ENCODE measurements at places on chromosomes 2 and 18.
A peak's percentile ranks its signal among the peaks of the same experiment; 100 is the strongest.

- DNase-seq = no peak
These were observed 83.6 kb upstream of the BCL2L11 start for GRCh38 chr2:111037128-111037527.

DNA sequence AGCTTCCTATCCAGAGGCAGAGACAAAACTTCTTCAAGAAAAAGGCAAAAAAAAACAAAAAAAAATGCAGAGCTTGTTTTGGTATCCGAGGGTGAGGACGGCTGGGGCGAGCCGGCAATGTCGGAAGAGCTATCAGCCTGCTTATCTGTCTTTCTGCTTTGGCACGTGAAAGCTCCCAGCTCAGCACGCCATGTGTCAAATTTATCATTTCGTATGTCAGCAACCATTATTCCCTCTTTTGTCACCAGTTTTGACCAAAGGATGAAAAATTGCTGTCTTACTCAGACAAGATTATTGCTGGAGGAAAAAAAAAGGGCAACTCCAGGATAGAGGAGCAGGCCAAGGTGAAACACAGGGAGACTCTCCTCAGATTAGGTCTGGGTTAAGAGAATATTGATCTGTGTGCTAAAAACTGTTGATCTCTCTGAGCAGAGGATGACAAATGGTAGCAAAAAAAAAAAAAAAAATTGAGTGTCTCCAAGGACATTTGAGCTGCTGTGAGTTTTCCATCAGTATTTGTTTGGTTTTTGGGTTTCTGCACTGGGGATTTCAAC is 532.0 kb upstream of the POU3F3 start:
- DNase-seq = no peak

DNA sequence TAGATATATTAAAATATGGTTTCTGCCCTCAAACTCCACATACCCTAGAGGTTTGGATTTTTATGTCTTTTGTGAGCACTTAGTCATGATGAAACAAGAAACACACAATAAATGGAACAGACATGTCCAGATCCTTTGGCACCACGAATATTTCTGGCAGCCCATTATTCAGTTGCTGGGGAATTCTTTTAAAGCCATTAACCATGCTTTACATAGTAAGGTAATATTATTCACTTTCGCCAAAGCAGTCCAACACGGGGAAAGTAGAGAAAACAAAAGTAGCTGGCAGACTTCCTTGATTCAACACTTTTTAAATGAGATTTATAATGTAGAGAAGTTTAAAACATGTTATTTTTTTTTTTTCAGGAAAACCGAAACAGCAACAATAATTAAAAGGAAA is 235.4 kb downstream of the PIEZO2 start:
- DNase-seq = peak; percentile 40

- DNase-seq = peak; percentile 81
These were observed 181.7 kb upstream of the ETAA1 start for GRCh38 chr2:67215214-67216055.

DNA sequence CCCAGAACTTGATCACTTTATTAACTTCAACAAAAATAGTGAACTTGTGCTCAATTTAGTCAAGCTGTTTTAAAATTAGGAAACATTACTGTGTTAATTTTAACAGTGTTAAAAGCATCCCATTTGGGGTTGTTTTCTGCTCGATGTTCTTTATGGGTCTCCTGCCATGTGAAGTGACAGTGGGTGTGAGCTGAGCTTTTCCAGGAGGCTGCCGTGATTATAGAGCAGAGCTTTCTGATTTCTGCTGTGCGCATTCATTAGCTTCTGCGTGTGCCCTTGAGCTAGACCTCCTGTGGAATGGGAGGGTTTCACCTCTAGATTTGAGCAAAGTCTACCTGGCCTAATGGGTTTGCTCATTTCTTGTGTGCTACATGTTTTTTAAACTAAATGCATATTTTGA is 121.5 kb downstream of the WDSUB1 start:
- no peak for DNase-seq

- DNase-seq = no peak
These were observed 72.7 kb downstream of the ANKRD12 start for GRCh38 chr18:9209279-9209678.

GRCh38 chr18:78778651-78779050 is 201.0 kb upstream of the SALL3 start:
- no peak for DNase-seq

GRCh38 chr2:163637871-163638270 is 97.9 kb downstream of the FIGN start:
- DNase-seq = no peak

- no peak for DNase-seq
These were observed 26.8 kb downstream of the PDK1 start for GRCh38 chr2:172582656-172583055.

DNA sequence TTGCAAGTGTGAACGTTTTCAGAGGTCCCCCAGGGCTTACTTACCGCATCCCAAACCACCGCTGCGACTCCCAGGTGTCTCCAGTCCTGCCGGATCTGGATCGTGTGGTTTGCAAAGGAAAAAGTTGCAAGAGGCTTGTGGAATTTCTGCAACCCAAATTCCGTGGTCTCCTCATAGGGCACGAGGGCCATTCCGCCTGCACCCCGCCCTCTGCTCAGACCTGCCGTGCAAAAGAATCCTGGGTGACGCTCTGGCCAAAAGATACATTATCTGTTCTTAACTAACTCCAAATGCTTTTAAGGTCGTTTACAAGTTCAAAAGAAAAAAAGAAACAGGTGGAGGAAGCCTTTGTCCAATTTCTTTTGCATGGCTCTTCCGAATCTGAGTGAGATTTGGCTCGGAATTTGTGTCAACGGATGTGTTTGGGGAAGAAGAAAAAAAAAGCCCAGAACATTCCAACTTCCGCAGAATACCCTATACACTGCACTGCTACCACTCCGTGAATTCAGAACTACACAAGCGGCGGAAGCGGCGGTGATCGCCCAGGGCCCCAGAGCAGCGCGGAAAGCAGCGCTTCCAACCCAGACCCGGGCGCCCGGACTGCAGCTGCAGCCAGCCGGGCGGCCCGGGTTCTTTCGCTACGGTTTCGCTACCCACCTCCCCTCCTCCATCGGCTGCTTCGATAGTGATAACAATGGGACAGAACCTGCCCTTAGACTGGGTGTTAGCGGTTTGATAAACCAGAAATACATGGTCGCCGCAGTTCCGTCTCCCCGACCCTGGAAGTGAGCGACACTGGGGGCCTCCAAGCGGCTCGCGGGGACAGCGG is 795 bp downstream of the METTL21A start:
- DNase-seq = peak; percentile 74

DNA sequence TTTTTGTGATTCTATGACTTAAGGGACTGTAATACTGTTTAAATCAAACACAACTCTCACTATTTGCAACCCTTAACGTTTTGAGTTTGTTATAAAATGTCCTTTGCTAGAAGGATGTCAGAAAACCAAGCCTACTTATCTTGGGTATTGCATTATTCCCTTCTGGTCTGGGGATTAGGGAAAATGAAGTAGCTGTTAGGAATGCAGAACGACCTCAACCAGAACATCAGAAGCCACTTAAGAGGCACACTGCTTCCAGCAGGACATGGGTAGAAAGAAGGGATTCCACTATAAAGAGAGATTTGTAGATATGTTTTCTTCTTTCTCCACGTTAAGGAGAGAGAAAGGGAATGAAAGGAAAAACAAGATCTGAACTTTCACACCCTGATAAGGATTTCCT is 101.2 kb downstream of the SETBP1 start:
- DNase-seq = peak; percentile 78

DNA sequence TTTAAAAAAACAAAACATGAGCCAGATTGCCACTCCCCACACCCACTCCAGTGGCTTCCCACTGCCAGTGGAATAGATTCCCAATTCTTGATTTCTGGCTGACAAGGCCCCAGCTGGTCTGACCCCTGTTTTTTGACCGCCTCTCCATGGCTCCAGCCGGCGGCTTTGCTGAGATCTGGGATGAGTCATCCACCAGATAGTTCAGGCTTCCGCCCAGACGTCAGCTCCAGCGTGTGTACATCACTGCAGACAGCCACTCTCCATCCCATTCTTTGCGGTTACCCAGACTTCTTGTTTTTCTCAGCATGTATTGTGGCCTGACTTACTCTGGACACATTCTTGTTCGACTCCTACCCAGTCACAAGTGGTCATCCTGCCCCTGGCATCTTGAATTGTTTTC is 227.9 kb downstream of the GBX2 start:
- peak; percentile 98 for DNase-seq

DNA sequence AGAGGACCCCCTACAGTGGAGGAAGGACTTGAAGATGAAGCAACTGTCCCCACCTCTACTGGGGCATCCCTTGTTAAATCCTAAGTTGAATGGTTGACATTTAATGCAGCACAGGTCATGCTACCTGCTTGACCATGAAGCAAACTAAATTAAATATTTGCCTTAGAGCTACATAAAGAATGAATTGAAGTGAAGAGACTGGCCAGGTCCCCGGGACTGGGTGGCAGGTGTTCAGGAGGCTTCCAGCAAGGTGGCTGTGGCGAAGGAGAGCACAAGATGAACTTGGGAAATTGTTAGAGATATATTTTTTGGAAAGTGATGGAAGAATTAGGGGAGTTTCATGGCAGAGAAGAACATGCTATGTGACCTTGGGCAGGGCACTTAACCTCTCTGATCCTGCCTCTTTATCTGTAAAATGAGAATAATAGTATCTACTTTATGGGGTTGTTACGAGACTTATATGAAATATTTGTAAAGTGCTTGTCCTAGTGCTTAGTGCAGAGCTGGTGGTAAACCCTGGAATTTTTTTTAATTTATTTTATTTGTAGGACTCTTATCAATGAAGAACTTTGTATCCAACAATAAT is 37.3 kb downstream of the EFR3B start:
- no peak for DNase-seq

- no peak for DNase-seq
These were observed 313.9 kb downstream of the TRIB2 start for GRCh38 chr2:13030606-13031005.

DNA sequence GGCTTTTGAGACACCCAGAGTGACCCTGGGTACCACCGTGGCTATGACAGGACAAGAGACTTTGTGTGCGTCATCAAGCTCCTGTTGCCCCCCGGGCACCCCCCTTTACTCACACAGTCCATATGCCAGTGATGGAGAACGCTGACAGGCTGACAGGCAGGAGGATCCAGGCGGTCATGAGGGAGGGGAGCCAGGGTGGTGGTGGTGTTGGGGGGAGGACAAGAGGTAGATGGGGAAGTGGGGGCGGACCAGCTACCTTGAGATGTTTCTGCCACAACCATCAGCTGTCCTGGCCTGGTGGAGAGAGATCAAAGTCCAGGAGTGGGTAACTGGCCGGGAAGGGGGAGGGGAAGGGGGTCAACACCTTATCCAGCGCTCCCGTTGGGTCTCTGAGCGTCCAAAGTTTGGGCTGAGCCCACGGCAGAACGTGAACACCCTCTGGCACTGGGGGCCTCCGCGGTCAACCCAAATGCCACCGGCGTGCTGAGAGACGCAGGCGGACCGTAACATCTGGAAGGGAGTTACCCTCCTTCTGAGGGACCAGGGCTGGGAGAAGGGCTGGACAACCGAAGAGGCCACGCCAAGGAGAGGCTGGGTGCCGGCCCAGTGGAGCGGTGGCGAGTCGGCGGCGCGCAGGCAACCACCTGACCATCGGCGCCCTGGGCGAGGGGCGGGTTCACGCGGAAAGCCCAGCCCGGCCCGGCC is 575 bp downstream of the TMEM150A start:
- peak; percentile 26 for DNase-seq

- DNase-seq = no peak
These were observed 50.0 kb downstream of the MYO3B start for GRCh38 chr2:170227951-170228350.

DNA sequence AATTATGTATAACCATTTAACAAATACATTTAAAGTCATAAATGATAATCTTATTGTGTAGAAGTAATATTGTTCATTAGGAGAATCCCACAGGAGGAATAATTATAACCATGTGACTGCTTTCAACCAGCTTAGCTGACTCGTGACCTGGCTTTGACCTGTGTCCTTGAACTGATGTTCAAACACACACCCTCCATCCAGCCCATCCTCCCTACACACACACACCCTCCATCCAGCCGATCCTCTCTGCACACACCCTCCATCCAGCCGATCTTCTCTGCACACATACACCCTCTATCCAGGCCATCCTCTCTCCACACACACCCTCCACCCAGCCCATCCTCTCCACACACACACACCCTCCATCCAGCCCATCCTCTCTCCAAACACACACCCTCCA is 83.5 kb downstream of the EIPR1 start:
- DNase-seq = no peak

DNA sequence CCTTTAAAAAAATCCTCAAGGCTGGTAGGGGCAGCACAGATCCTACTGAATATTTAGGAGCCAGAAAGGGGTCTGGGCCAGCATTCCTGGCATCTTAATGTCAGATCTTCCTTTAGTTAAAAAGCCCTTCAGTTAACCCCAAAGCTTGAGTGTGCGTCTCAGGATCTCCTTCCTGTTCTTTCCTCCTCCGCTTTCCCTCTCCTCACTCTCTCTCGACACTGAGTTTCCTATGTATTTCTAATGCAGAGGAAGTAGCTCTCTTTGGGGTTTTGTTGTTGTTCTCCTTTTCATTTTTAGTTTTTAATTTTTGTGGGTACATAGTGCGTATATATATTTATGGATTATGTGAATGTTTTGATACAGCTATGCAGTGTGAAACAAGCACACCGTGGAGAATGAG is 109.9 kb upstream of the COPS8 start:
- no peak for DNase-seq

DNA sequence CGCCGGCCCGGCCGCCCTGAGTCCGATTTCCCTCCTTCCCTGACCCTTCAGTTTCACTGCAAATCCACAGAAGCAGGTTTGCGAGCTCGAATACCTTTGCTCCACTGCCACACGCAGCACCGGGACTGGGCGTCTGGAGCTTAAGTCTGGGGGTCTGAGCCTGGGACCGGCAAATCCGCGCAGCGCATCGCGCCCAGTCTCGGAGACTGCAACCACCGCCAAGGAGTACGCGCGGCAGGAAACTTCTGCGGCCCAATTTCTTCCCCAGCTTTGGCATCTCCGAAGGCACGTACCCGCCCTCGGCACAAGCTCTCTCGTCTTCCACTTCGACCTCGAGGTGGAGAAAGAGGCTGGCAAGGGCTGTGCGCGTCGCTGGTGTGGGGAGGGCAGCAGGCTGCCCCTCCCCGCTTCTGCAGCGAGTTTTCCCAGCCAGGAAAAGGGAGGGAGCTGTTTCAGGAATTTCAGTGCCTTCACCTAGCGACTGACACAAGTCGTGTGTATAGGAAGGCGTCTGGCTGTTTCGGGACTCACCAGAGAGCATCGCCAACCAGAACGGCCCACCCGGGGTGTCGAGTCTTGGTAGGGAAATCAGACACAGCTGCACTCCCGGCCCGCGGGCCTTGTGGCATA is 4.6 kb downstream of the SIX2 start:
- DNase-seq = no peak

- no peak for DNase-seq
These were observed 10.8 kb downstream of the FOSL2 start for GRCh38 chr2:28403370-28403956.

GRCh38 chr2:55771612-55772011 is 78.0 kb upstream of the PNPT1 start:
- peak; percentile 54 for DNase-seq

DNA sequence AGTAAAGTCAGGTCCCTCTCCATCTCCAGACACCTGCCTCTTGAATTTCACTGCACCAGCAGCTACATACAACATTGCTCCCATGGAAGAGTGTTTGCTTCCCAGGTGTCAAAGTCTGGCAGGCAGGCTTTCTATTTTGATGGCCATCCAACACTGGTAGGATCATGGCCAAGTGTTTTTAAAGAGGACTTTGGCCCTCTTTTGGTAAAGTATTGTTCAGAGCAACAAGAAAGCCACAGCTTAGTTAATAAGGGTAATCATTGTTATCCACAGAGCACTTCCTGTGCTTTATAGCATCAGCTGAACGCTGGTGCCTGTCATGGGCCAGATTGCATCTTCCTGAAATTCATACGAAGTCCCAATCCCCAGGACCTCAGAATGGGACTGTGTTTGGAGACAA is 133.2 kb downstream of the NCK2 start:
- no peak for DNase-seq

GRCh38 chr18:77754475-77755044 is 504.9 kb downstream of the GALR1 start:
- DNase-seq = no peak
